Colonic mucosa (tissue), 4 donors: ENCODE measurements at places on chromosomes 2 and 18.
A peak's percentile ranks its signal among the peaks of the same experiment; 100 is the strongest.

GRCh38 chr2:172596776-172597175 lies 40.9 kb downstream of the PDK1 start:
- DNase-seq = no peak

- DNase-seq = no peak
Measured at GRCh38 chr18:49694402-49694801, 118.9 kb downstream of the ACAA2 start.

DNA sequence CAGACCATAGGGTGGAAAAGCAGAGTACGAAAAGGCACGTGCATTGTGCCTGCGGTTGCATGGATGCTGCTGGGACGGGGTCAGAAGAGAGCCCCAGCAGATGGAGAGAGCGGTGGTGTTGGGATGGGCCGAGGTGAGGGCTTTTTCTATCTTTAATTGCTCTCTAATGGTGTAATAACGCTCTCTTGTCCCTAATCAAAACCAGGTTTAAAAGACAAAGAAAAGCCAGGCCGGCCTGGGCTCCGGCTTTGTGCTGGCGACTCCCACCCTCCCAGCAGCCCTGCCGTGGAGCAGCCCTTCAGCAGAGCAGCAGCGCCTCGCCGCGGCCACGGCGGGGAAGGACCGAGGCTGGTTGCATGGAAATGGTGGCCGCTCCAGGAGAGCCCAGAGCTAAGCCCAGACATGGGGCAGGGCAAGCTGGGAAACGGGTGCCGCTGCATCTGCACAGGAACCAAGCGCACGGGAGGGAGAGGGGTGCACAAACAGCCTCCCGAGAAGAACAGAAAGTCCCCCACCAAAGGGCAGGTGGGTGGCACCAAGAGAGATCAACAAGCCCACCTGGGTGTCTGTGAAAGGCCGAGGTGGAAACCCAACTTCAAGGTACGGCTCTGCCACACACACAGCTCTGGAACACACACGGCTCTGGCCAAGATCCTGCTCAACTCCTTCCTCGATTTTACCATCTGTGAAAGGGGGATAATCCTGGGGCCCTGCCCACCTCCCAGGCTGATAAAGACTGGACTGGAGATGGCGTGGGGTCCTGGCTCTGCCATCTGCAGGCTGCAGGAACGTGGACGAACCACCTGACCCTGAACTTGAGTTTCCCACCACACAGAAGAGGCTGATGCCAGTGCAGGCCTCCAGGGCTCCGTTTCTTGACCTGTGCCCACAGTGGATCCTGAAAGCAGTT lies 15.0 kb downstream of the HS1BP3 start:
- peak; percentile 87 for DNase-seq

- no peak for DNase-seq
Measured at GRCh38 chr2:177352441-177353186, 40.0 kb upstream of the AGPS start.

DNA sequence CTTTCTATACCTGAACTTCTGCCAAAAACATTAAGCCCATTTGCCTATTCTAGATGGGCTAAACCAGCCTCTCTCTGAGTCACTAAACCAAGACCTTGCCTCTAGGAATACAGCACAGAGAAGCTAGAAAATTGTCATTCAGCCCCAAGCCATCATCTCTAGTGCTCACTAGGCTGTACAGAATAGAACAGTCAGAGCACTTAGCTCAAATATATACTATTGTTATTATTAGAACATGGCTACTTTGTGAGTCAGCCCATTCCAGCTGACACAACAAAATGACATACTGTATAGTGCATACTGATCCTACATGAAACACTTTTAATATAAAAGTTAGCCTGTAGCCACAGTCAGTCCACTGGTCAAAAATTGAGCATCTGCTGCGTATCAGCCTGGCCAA lies 418.8 kb downstream of the NRXN1 start:
- no peak for DNase-seq

DNA sequence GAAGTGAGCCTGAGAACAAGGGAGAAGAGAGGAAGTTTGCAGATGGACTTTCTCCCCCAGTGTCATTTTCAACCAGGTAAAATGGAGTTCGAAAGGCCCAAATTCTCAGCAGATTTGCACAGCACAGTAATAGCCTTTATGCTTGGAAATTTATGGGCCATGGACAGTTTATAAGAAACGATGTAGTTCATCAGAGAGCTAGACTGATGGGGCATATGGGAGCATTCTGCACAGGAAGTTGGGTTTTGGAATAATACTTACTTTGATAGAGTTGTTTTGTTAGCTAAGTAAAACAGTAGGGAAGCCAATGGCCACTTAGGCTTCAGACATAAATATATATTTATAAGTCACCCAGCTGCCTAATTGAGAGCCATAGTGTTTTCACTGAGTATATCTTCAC lies 169.4 kb downstream of the MEIS1 start:
- DNase-seq = no peak

DNA sequence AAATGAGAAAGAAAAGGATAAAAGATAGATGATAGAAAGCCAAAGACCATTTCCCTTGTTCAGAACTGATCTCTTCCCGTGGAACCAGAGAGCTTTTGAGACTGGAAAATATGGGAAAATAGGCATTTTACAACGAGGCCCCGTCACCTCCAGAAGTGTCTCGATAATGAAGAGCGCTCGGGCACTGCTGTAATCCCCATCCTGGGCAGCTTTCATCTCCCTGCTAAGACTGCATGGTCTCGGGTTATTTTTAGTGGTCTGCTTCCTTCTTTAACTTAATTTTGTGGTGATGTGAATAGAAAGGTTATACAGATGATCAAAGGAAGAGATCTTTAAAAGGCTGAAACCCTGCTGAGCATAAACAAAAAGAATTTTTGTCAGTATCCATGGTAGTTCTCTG lies 176.6 kb downstream of the METTL4 start:
- no peak for DNase-seq

GRCh38 chr2:65092791-65093190 lies 36.6 kb downstream of the CEP68 start:
- no peak for DNase-seq

- no peak for DNase-seq
Measured at GRCh38 chr2:42254186-42254895, 85.2 kb downstream of the EML4 start.

GRCh38 chr2:145769011-145769716 lies 1249.2 kb upstream of the ZEB2 start:
- DNase-seq = no peak

DNA sequence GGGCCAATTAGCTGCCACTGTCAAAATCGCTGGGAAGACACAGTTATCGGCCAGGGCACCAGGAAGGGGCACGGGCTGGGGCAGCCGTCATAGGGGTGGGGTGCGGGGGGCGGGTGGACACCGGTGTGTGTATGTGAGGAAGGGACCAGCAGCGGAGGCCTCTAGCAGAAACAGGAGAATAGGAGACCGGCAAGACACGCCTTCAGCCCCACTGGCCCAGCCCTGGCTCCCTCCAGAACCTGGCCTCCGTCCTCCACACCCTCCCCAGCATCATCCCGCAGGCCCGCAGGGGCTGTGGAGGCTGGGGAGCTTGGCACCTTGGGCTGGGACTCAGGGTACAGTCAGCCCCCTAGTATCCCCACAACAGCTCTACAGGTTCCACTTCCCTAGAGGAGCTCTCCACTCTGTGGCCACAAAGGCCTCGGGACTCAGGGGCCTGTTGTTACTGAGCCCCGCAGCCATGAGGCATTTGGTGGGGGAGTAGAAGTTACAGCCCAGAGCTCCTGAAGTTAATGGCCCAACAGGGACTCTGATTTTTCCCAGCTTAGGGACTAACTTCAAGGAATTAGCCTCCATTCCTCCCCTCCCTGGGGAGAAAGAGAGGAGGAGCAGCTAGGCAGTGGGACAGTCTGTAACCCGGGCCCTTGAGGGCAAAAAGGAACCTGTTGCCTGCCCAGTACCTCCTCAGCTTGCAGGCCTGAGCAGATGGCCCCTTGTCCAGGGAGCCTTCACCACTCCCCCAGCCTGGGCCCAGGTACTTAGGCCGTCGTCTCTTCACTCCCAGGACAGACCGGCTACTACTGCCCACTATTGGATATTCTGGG lies 19.9 kb downstream of the SH2D6 start:
- DNase-seq = no peak

DNA sequence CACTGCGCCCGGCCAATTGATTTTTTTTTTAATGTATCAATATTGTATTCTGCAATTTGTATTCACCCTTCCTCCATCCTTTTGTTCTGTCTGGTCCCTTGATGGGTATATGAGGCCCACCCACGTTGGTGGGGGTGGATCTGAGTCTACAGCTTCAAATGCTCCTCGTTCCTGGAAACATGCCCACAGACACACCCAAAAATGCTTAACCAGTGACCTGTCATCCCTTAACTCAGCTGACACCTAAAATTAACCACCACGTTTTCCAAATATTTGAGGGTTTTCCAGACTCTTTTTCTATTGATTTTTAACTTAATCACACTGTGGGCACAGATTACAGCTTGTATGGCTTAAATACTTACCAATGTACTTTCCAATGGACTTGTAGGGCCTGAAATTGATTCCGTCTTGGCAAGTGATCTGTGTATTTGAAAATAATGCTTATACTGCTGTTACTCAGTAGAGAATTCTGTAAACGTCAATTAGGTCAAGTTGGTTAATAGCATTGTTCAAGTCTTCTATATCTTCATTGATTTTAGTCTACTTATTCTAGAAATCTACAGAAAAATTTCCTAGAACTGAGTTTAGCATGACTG lies 34.4 kb upstream of the CYP27C1 start:
- DNase-seq = no peak

GRCh38 chr2:223815186-223815883 lies 22.0 kb downstream of the AP1S3 start:
- DNase-seq = no peak

DNA sequence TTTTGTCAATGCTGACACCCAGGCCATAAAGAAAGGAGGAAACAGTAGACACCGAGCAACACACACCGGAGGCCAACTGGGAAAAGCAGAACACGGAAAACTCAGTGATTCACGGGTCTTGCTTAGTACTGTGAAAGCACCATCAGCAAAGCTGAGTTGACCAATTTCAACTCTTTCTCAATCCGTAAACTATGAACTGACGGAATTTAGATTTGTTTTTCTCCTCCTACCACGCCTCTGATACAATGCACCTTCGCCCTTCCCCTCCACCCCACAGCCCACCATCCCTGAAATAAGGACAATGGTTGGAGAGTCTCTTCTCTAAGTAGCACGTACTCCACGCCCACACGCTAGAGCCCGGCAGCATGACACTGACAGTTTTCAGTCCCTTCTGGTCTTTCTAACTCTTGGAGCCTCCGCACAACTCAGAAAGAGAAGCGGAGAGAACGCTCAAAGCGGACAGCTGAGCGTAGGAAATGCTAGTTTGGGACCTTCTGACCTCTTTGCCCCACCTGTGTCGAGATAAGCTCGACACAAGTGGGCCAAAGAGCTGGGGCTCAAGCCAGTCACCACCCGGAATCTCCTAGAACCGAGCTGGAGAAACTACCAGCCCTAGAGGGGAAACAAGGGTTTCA lies 669 bp downstream of the LNPK start:
- DNase-seq = peak; percentile 59

DNA sequence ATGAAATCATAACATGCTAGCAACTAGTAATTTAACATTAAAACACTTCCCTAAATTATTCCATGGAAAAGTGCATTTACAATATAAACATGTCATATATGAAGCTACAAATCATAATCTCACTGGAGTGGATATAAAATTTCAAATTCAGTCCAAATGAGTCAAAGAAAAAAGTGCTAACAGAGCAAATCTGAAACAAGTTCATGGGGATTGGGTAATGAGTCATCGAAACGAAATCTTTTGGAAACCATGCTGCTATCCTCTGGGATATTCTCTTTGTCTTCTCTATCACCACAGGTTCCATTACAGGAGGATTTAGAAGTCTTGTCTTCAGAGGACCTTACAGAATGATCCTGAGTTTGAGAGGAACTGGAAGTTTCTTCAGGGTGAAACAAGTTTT lies 34.1 kb downstream of the STK17B start:
- no peak for DNase-seq

DNA sequence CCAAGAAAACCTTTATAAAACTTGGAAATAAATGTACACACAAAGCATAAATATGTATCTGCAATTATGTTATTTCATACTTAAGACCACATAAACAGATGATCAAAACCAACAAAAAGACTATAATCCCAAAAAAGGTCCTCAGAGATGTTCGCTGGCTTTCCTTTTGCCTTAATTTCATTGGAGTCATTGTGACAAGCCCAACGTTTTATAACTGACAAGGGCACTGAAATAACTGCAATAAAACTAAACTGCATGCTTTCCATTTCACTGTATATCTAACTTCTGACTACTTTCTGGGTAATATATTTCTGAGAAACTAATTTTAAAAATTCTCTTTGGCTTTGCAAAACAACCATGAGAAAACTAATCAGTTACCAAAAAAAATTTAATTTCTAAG lies 56.5 kb downstream of the REV1 start:
- DNase-seq = no peak

DNA sequence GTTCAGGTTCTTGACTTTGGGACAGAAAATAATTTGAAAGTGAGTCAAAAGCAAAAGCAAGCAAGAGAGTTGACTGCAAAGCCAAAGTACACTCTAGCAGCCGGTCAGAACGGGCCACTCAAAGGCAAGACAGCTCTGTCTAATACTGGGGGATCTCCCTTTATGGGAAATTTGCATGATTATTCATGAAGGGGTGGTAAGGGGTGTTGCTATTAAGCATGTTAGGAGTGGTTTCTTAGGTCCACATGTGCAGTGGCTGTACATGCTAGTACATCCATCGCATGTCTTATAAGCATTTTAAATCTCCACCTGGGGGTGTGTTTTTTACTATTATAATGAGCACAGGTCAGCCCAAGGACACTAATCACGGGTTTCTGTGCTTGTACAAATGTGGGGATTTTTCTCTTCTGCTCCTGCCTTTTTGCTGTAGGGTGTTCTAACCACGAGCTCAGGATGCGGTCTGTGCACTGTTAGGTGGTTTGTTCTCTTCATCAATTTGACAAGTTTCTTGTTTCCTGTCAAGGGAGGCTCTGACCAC lies 60.2 kb upstream of the SPP2 start:
- no peak for DNase-seq

DNA sequence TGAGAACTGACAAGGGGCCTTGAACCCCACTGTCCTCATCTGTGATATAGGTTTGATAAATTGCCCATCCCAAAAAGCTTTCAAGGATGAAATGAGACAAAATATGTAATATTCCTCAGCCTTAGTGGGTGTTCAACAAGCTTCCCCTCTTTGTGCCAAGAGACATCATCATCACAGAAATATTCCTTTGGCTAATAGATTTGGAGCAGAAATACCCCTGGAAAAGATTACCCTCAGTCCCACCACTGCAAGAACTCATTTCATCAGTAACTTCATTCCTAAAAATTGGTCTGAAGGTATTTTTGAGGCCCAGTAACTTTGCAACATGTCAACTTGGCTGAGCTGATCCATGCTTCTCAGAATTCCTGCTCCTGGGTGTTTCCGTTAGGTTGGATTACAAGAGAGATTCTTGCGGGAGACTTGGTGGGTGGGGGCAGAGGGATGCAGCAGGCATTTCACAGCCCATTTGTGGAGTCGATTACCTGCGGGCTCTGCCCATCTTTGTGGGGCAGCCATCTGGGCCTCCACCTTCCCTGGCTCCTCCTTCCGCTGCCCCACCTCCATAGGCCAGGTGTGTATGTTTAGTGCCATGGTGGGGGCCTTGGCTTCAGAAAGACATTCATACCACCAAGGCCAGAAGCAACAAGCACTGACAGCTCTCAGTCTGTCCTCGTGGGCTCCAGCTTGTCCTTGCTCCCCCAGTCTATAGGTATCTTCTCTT lies 263.9 kb downstream of the GLI2 start:
- DNase-seq = no peak
